ENCODE measurements at places on chromosomes 13 and 19.
A peak's percentile ranks its signal among the peaks of the same experiment; 100 is the strongest.

DNA sequence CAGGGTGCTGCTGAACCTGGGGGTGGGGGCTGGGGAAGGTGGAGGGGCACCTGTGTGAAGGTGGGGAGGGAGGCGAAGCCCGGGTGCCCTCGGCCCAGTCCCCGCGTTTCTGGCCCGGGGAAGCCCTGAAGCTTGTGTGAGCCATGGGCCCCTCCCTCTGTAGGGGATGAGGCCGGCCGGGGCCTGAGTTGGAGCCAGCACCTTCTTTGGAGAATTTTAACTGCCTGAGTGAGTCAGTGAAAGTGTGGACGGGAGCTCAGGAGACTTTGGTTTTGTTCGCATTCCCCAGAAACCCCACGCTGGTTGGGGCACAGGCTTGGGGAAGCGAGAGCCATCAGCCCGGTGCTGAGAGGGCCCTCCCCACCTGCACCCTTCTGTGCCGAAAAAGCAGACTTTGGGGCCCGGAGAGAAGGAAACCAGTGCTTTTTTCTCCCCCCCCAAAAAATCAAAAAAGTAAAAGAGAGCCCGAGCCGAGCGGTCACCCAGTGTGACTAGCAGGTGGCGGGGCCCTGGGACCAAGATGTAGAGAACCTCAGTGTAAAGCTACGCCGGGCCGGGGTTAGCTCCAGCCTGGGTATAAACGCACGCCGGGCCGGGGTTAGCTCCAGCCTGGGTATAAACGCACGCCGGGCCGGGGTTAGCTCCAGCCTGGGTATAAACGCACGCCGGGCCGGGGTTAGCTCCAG lies 45.1 kb downstream of the TMEM255B start:
- DNase-seq = no peak

DNA sequence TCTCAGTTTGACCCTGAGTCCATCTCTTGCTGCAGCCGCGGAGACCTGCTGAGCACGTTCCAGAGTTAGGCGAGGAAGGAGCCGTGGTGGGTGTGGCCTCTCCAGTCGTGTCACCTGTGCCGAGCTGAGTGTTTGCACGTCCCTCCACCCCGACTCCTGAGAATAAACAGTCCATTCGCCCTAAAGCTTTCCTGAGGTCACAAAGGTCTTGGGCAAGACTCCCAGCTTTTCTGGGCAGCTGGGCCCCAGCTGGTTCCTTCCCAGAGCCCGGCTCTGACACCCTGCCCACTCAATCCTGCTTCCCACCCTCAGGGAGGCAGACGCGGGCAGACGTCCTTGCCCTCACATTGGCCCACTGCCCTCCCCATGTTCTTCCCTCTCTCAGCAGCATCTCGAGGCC lies 142.2 kb downstream of the KCTD15 start:
- no peak for DNase-seq

GRCh38 chr19:57161985-57162539 lies 5.2 kb downstream of the DUXA start:
- no peak for DNase-seq

DNA sequence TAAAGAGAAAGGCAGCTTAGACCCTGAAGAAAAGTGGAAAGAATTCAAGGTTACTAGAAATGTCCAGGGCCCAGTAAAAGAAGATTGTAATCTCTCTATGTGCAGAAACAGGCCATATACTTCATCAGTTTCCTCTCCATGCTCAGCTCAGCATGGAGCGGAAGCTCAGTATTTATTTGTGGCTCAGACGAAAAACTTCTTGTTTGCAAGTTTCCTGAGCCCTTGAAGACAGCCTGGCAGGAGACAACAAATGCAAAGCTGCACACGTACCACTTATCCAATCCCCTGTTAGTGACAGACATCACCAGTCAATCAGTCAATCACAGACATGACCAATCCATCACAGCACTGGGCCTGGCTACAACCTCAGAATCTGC lies 8.1 kb upstream of the KLF2 start:
- peak; percentile 31 for DNase-seq

DNA sequence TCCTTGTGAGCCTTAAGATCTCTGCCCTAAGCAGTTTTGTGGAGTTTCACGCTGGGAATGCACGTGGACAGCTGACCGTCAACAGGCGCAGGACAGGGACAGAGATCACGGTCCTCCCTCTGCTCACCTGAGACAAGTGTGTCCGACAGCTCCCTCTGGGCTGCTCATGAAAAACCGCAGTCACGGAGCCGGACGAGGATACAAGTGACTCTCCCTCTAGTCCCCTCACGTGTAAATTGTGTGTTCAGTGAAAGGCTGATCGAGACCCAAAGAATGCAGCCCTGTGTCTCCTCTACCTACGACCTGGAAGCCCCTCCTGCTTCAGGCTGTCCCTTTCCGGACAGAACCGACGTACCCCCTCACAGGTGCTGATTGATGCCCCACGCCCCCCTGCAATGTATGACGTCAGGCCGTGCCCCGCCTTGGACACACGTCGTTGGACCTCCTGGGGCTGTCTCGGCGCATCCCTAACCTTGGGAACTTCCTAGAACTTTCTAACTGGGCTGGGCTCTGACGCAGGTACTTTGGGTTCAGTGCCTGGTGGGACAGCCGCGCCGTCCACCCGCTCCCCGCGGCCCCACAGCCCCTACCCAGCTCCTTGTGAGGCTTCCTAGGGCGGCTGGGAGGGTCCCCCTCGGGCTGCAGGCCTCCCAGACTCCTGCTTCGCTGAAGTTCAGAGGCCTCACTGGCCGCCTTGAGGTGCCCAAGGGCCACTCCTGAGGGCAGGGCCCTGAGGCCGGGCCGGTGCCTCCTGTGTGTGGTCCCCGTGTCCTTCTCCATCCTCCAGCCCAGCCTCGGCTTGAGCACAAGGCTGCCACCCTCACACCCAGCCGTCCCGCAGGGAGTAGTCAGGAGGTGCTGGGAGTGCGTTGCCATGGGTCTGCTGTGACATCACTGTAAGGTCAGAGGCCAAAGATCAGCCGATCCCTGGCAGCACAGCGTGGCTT lies at the start of gene C13orf46:
Gene C13orf46, minus strand, starts transcription at position 859 of the 947 bp plus-strand sequence. Its CDS starts 79 bp downstream, at position 780.
- DNase-seq = no peak

GRCh38 chr13:73334445-73334844 lies 275.6 kb downstream of the KLF5 start:
- DNase-seq = no peak

DNA sequence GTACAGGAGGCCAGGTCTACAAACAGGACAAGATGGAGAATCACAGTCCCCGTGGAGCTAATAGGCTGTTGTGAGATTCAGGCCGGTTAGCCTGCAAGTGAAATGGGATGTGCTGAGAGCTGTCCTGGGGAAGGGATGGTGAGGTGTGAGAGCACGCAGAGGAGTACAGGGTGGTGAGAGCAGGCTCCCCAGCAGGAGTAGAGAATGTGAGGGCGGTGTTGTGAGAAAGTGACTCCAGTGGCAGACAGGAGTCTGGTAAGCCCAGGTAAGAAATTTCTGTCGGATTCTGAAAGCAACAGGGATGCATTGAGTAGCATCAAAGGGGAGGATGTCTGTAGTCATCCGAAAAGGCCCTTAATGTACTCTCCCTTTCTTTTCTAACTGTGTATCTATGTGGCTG lies 50.7 kb upstream of the GPR183 start:
- DNase-seq = no peak

- DNase-seq = no peak
These were observed 47.4 kb downstream of the SIPA1L3 start for GRCh38 chr19:37954421-37954874.

DNA sequence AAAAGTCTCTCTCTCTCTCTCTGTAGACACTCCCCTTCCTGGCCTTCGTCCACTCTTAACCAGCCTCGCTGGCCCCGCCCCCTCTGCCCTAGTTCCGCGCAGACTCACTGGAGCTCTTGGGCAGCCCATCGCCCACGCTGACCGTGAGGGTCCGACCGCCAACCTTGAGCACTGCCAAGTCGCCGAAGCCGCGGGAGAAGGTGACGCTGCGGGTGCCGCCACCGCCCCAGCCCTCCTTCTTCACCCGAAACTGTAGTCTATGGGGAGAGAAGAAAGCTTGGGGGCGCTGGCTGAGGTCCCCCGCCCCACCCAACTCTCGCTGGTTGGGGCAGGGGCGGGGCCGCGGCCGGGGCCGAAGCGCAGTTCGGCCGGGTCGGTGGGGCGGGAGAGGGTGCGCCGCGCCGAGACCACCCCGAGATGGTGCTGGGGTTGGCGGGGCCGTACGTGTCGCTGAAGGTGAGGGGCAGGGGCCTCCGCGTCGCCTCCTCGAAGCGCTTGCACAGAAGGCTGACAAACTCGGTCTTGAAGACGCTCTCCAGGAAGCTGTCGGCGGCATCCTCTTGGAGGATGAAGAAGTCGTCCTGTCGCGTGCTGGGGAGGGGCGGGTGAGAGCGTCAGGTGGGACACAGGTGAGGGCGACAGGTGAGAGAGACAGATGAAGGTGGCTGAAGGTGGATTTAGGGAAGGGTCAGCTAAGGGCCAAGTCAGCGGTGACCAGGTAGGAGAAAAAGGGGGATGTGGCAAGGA lies 12.6 kb upstream of the ZNF414 start:
- peak; percentile 91 for DNase-seq

GRCh38 chr13:43000676-43001075 lies 8.6 kb upstream of the EPSTI1 start:
- DNase-seq = no peak

DNA sequence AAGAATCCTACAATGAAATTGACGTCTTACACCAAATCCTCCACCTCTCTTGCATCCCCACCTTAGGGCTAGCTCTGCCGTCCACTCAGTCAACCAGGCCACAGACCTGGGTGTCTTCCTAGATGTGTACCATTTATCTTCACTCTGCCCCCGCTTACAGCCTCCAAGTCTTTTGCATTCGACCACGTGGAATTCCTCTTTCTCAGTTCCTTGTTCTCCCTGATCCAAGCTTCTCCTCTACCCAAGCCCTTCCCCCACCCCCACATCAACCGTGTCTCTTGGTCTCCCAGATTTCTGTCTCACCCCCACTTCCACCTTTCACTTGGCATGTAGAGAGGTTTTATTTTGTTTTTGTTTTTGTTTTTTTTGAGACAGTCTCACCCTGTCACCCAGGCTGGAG lies 1.2 kb upstream of the DMWD start:
- DNase-seq = no peak

DNA sequence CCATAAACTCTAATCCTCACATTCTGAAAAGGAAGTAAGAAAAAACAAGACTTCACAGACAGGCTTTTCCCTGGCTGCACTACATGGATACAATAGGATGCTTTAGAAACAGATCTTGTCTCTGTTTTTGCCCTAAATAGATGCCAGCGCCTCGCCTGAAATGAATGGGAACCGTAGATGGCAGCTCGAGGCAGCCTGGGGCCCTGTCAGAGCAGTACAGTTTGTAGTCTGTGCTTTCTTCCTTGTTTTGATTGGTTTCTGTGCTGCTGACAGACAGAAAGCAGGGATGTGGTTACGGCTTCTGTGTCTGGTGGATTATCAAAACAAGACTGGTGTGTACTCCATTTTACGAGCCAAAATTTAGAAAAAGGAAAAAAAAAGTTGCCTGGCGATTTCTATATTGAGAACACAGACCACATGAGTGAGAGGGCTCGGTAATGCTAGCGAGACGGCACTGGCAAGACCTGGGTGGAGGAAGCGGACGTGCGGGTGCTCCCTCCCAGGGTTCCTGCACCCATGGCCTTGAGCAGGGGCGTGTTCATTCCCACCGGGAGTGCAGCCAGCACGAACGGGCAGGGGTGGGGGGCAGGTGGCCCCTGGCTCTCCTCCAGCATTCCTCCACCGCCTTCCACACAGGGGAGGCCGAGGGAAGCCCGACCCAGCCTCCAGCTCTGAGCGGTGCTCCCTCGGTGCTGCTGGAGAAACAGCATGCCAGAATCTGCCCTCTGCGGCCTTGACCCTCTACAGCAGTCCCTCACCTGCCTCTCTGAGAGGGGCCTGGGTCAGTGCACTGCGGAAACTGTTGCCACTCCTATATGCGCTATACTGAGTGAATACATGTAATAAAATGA lies 37.6 kb upstream of the C1QTNF9 start:
- DNase-seq = peak; percentile 61

GRCh38 chr19:2962018-2962670 lies 15.2 kb upstream of the TLE6 start:
- peak; percentile 71 for DNase-seq

GRCh38 chr19:15213715-15214381 lies 13.1 kb upstream of the NOTCH3 start:
- DNase-seq = no peak

DNA sequence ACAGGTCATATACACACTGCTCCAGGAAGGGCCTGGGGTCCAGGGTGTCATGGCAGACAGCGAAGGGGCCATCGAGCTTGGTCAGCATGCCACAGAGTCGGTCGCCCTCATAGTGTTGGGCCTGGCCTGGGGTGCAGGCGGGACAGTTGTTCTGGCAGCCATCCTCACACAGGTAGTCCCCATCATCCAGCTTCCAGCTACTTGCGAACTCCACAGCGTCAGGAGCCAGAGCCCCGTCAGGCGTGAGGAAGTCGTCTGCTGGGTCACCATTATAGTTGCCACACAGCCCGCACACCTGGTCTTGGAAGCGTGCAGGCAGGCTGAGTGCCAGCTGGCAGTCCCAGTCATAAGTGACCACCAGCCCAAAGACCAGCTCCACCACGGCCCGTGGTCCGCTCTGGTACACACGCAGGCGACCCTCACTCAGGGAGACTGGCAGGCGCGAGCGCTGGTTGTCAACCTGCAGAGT lies 16.2 kb downstream of the FCGBP start:
- no peak for DNase-seq

DNA sequence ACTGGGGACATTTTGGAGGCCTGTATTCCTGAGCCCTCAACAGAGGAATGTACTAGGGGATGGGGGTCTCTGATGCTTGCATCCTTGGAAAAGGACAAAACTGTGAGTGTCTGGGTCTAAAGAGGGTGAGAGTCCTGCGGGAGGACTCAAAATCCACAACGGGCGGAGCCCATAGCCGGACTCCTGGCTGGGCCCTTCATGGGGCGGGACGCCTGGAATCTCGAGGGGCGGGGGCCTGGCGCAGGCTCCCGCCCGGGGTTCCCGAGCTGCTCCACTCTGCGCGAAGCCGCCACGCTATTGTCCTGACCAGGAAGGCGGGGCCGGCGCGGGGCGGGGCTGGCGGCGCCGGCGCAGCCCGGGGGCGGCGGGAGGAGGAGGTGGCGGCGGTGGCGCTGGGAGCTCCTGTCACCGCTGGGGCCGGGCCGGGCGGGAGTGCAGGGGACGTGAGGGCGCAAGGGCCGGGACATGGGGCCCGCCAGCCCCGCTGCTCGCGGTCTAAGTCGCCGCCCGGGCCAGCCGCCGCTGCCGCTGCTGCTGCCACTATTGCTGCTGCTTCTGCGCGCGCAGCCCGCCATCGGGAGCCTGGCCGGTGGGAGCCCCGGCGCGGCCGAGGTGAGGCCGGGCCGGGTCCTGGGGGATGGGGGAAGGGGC lies at the start of gene APLP1:
Gene APLP1, plus strand, starts transcription at position 403 of the 651 bp plus-strand sequence. Its CDS starts 63 bp downstream, at position 466.
- peak; percentile 60 for DNase-seq

GRCh38 chr19:33458807-33459206 lies 62.8 kb downstream of the PEPD start:
- no peak for DNase-seq

- no peak for DNase-seq
These were observed 413.5 kb upstream of the HTR2A start for GRCh38 chr13:47310401-47310800.

- DNase-seq = no peak
These were observed 353.3 kb upstream of the ZNF507 start for GRCh38 chr19:31991984-31992655.

DNA sequence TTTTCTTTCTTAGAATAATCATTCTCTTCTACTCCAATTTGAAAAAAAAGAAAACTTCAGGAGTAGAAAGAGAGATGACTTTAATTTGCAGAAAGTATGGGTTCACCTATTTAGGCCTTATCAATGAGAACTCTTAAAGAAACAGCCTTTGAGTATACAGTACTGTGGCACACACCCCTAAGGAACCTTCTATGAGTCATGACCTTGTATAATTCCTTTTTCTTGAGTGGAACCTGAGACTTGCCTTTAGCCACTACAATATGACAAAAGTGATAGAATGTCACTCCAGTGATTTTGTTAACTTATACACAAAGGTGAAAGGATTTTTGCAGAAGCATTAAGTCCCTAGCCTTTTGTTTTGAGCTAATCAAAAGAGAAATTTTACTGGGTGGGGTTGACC lies 58.7 kb downstream of the ITGBL1 start:
- no peak for DNase-seq

Data from right kidney (tissue), 9 donors.